SJSA1 (cell line): ENCODE measurements at places on chromosomes 6 and 20.

GRCh38 chr20:52682237-52682636 lies 289.9 kb upstream of the TSHZ2 start:
- DNase-seq, result no peak

DNA sequence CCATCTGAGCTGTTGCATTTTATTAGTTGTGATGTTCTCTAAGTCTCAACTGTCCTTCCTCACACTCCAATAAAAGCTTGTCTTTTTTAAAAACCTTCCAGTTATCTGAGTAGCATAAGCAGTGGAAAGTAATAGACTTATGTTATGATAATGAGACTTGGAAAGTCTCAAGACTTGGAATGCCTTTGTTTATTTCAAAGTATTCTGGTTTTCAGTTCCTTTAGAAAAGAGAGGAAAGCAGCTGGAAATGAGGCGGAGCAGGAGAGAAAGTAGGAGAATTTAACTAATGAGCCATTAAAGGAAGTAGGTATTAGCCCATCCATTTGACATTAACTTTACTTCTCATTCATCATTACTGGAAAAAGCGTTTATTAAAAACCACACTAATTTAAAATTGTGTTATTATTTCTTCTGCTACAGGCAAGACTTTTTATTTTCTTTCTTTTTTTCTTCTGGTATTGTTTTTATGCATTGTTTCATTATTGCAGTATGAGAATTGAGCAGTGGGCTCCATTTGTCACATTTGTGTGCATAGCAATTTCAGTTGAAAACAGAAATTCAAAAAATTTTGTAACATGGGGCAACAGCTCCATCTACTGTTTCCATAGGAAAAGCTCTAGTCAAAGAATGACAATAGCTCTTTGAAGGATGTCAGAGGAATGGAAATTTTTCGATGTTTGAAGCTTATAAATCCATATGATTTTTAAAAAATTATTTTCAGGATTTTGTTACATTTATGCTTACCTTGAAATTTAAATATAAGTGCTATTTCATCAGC lies 194.8 kb downstream of the COL9A1 start:
- no peak for DNase-seq

DNA sequence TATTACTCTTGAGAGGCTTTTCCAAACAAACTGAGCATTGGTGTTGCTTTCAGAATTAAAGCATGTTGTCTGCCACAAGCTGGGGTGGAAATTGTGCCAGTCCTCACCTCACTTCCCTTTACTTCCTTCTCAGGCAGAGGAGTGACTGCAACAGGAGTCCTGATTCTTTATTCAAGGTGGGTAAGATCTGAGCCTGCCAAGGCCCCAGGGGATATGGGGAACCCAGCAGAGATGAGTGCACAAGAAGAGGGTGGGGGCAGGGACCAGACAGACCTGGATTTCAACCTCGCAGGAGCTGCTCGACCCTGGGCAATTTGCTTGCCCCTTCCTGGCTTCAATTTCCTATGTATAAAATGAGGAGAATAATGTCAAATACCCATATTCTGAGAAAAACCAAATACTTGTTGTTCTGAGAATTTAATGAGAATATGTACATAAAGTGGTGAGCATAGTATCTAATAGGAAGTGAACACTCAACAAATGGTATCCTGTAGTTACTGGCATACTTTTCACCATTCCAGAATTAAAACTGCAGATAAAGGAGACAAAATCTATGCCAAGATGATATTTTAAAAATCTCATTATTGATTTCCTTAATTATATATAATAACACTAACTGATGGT lies 17.8 kb downstream of the MAN1A1 start:
- DNase-seq, result no peak

DNA sequence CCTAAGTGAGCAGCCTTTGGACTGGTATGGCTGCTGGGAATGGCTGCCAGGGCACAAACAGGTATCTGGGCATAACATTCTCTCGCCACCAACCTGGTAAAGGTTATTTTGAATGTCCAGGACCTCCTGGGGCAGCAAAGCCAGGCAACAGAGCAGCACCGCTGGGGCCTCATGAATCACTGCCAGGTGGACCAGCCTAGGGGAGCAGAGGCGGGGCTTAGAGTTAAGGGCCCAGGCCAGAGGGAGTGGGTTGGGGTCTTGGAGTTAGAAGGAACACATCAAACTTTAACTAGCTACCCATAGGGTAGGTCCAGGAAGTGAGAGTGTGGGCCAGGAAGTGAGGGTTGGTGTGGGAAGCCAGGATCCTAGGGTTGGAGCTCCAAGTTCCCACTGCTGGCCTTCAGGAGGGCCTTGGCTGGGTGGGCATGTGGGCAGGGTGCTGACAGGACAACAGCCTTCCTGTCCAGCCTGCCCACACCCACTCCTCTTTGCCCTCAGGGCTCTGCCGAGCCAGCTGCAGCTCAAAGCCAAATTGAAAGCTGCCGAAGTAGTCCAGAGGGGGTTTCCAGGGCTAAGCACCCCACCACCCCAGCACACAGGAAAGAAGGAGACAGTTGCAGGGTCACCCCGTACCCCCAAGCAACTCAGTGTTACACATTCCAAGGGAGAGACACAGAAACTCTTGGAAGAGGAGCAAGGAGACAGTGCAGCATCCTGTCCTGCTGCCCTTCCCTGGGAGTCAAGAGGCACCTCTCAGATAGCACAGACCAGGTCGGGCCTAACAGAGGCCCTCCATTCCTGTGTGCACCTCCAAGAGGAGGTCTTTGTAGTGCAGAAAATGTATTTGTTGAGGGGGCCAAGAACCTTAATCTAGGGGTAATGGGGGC lies 2.6 kb downstream of the NFKBIE start:
- no peak for DNase-seq

GRCh38 chr6:128532827-128533226 lies 12.4 kb upstream of the PTPRK start:
- DNase-seq, result no peak

DNA sequence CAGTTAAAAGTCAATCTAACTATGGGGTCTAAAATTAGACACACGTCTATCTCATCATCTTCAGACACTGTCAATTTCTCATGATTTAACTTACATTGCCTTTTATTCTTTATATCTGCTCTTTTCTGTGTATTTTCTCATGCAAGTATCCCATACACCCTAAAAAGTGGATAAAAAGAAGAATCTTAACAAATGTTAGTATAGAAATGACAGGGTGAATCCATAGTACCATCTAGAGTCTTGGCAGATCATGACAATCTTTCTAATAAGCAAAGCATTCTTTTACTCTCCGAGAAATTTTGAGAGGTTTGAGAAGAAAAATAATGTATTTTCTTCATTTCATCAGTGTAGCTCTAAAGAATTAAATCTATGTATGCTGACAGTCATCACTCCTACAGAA lies 382.7 kb downstream of the C6orf118 start:
- DNase-seq, result no peak

DNA sequence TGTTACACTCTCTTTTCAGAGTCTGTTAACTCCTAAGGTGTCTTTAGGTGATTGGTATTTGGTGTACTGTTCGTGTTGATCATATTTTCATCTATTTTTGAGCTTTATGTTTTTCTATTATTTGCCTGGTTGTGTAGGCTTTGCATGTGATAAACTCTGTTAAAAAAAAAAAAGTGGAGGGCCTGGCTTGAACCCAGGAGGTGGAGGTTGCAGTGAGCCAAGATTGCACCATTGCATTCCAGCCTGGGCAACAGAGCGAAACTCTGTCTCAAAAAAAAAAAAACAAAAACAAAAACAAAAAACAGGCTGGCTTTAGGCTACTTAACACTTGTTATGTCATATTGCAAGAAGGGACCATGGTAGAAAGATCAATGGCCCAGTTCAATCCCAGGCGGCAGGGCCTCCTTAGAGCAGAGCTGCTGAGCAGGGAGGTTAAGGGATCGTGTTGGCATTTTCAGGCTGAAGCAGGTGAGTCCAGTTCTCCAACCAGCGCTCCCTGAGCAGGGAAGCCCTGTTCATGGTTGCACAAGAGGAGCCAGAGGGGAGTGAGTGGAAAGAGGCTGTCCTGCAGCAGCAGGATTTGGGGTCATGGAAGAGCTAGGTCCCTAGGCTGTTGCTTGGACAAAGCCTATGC lies 8.5 kb downstream of the PYGB start:
- no peak for DNase-seq

DNA sequence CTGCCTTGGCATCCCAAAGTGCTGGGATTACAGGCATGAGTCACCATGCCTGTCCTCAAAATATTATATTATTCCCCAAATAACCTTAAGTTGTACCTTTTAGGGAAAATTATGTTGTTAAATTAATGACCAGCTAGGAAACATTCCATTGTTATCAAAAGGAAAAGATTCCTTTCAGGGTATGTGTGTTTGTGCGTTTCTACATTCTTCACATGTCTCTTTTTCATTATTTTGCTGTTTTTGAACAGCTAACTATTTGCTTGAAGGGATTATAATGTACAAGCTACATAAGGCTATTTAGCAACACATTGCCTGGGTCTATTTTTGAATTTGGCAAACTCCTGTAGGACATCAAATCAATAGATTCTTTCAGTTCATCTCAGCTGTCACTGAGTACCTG lies 57.1 kb downstream of the GJA1 start:
- DNase-seq, result no peak

DNA sequence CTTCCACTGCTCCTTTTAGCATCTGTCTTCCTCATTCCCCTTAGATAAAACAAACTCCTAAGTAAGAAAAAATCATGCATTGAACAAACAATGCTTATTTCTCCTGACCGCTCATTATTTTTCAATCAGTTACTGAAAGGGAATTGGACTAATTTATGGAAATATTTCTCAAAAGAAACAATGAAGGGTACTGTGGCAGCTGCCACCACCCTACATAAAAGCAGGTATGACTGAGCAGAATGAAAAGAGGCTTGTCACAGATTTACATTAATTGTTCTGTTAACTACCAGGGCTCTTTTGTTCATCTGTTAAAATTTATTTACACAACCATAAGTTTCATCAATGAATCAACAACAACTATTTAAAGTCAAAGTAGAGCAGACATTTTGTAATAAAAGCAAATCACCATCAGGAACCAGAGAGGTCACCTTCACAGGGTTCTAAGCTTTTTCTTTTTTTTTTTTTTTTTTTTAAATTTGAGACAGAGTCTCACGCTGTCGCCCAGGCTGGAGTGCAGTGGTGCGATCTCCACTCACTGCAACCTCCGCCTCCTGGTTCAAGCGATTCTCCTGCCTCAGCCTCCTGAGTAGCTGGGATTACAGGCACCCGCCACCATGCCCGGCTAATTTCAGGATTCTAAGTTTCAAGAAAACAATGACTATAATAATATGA lies 204.0 kb downstream of the PTPRK start:
- DNase-seq, result no peak

GRCh38 chr6:36912030-36912454 lies 26.3 kb downstream of the C6orf89 start:
- no peak for DNase-seq

GRCh38 chr20:53176134-53176533 lies 204.0 kb downstream of the TSHZ2 start:
- DNase-seq, result no peak

DNA sequence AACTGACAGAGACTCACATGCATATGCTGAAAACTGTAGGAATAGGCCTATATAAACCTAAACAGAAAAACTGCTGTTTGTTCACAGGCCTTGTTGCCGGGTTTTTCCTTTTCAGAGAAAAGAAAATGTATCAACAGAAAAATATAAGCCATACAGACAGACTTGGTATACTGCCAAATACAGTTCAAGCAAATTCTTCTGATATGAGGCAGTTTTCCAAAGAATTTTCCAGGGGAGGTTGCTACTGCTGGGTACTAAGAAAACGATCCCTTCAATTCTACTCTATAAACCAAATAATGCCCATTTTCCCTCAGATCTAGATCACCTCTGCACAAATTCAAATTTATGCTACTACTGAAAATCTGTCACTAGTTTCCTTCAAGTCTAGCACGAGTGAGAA lies 59.4 kb downstream of the ME1 start:
- no peak for DNase-seq

DNA sequence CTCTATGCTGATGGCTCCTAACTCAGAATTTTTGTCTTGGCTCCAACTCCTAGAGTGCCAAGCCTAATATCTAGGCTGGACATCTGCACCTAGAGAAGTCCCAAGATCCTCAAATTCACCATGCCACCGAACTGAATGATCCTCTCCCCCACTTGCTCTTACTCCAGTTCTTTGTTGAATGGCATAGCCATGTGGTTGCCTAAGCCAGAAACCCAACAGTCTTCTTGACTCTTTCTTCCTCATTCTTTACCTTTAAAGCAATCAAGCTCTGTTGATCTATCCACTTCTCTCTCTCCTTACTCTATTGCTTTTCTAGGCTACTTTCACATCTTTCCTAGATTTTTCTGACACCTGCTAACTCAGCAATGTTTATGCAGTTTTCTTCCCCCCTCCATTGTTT lies 126.5 kb upstream of the FOXO3 start:
- no peak for DNase-seq

DNA sequence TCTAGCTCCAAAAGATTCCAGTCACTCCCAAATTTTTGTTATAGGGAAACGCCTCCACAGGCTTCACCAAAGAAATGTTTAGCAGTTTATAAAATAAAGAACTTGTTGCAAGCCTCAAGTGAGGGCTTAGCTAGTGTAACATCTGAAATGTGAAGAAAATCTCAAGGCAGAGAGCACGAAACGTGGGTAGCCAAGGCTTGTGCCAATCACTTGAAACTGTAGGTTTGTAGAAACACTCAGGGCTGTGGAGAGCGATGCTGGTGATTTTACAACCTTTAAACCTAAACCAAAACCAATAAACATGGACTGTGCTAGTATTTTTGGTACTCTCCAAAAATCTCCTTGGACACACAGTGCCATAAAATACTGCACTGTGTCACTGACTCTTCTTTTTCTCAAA lies 108.1 kb upstream of the TRAF3IP2 start:
- DNase-seq, result no peak

- DNase-seq, result no peak
These were observed 3.2 kb upstream of the DEF6 start for GRCh38 chr6:35294308-35294945.
